ENCODE measurements at places on chromosomes 16 and 17.

- no peak for DNase-seq
Measured at GRCh38 chr16:87671221-87671620, 68.9 kb downstream of the JPH3 start.

GRCh38 chr16:27789150-27789549, 239.2 kb downstream of the KATNIP start:
- no peak for DNase-seq

DNA sequence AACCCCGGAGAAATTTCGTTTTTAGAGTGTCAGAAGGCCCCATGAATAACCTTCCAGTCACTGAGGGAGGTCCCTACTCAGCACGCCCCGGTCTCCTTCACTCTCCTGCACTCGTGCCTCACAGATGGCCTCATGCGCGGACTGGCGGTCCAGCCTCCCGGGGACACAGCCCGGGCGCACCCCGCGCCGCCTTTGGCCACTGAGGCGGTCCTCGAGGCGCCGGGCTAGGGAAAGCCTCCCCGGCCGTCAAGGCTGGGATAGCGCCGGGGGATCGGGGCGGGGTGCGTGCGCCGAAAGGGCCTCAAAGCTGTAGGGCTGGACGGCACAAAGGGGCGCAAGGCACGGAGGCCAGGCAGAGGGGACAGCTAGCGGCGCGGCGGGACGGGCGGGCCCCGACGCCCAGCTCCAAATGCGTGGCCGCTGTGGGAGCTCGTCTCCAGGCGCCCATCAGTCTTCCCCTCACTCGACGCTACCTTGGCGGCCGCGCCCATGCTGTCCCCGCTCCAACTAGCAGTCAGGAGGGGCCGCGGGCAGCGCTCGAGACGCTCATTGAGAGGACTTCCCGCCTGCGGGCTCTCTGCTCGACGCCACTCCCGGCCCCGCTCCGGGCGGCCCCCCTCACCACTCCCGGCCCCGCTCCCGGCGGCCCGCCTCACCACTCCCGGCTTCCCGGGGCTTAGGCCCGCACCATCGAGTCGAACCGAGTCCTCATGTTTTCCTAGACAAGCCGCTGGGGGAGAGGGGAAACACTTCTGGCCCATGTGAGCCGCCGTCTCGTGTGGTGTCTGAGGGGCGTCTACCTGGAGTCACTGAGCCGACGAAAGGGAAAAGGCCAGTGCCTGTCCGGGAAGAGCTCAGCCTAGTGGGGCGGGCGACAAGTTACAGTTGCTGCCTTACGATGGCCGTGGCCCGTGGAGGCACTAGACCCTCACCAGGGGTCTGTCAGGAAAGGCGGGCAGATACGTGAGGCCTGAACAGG, at the start of gene USP6:
USP6 (plus strand) TSS at position 360 of the 979 bp plus-strand sequence. CDS start 14,336 bp downstream, outside the sequence.
- no peak for DNase-seq

DNA sequence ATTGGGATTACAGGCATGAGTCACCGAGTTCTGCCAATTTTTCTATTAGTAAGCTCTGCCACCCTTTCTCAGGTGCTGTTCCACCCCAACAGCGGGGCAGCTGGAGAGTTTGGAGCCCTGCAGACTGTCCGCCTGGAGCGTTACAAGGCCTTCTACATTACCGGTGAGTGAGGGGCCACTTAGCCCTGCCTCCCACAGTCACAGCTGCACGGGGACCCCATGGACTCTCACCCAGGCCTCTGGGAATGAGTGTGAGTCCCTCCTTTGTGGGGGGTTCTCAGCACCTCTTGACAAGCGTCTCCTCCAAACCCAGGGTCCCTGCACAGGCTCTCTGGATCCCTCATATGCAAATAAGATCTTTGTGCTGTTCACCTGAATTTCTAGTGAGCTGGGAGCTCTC, 56.0 kb downstream of the WIPI1 start:
- DNase-seq, result no peak

DNA sequence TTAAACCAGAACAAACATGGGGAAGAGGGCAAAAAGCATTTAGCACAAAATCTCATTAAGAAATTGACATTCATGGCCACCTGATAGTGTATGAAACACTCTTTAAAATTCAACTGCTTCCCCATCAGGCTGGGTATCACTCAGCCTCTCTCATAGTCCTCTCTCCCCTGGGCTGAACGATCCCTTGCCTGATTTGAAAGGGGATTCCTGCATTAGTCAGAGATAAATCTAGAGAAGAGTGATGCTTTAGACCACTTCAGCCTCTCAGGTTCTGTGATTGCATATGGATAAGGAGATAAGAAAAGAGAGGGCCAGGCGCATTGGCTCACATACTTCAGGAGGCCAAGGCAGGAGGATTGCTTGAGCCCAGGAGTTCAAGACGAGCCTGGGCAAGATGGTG, 280.0 kb downstream of the SOX9 start:
- peak; percentile 43 for DNase-seq

GRCh38 chr16:9275377-9275776, 183.9 kb downstream of the HAPSTR1 start:
- DNase-seq, result no peak

GRCh38 chr17:63997341-63998048, 656 bp upstream of the PRR29 start:
- DNase-seq, result no peak

- no peak for DNase-seq
Measured at GRCh38 chr17:35449371-35449931, 885 bp upstream of the SLFN13 start.

DNA sequence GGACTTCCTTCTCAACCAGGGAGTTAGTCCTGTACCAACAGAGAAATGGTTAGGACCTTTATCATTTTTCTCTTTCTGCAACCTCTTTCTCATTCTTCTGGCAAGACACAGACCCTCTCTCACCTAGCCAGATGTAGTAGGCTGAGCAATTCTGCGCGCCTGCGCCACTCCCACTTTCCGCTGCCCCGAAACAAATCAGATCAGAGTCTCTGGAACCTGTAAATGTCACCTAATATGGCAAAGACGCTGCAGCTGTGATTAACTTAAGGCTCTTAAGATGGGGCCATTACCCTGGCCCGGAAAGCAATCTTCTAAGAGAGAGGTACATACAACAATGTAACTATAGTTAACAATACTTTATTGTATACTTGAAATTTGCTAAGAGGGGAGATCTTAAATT, 94.3 kb upstream of the ASIC2 start:
- DNase-seq, result no peak

DNA sequence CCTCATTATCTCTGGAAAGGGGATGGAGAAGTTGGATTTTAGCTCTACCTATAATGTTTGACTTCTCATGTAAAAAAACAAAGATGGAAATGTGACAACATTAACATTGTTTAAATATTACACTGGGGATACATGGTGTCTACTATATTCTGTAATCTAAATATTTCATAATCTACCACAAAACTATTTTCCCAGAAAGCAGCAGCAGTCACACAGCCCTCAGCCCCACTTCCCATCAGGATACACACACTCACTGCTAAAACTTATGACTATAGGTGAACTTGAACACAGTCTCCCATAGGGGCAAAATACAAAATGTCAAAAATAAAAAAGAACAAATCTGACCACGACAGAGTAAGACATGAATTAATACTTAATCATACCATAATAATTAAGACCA, 95.7 kb downstream of the KANSL1 start:
- peak; percentile 38 for DNase-seq

- DNase-seq, result peak; percentile 91
Measured at GRCh38 chr17:9389111-9389527, 186.5 kb downstream of the STX8 start.

DNA sequence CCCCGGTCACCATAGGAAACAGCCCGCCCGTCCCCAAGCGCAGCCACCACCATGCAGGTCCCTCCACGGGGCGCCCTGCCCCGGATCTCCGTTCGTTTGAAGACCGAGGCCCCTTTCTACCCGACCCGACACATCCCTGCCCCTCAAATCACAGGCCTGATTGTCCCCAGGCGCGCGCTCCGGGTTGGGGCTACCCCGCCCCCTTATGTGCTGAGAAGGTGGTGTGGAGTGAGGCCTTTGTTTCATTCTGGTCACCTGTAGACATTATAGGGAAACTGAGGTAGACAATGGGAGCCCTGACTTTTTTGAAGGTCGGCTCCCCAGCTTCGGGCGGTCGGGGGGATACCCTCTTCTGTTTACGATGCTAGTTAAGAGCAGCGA, 763 bp upstream of the ACTG1 start:
- peak; percentile 48 for DNase-seq

DNA sequence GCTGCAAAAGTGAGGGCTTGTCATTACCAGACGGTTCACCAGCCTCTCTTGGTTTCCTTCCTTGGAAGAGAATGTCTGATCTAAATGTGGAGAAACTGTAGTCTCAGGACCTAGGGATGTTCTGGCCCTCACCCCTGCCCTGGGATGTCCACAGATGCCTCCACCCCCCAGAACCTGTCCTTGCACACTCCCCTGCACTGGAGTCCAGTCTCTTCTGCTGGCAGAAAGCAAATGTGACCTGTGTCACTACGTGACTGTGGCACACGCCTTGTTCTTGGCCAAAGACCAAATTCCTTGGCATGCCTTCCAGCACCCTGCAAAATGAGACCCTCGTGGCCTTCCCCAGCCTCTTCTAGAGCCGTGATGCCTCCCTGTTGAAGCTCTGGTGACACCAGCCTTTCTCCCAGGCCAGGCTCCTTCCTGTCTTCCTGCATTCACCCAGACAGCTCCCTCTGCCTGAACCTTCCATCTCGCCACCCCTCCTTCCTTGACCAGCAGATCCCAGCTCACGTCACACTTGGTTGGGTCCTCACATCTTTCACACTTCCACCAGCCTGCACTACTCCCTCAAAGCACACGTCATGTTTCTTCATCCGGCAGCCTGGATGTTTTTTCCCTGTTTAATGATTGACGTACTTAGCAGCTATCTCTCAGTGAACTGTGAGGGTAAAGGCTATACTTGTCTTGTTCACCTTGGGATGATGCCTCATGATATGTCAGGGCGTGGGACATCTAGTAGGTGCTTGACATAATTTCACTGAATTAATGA, 4.3 kb downstream of the ZNF768 start:
- DNase-seq, result no peak

GRCh38 chr16:180101-180675, at the start of gene HBQ1:
HBQ1 (plus strand) TSS chr16:180459; CDS start chr16:180487, 28 bp downstream.
- DNase-seq, result no peak

GRCh38 chr17:46037722-46038255, 38.7 kb downstream of the STH start:
- no peak for DNase-seq

- DNase-seq, result peak; percentile 90
Measured at GRCh38 chr16:86396901-86397311, 113.4 kb upstream of the FOXF1 start.

- no peak for DNase-seq
Measured at GRCh38 chr17:17381446-17382064, 78.4 kb downstream of the NT5M start.

- no peak for DNase-seq
Measured at GRCh38 chr17:79983456-79983855, 52.2 kb downstream of the TBC1D16 start.

DNA sequence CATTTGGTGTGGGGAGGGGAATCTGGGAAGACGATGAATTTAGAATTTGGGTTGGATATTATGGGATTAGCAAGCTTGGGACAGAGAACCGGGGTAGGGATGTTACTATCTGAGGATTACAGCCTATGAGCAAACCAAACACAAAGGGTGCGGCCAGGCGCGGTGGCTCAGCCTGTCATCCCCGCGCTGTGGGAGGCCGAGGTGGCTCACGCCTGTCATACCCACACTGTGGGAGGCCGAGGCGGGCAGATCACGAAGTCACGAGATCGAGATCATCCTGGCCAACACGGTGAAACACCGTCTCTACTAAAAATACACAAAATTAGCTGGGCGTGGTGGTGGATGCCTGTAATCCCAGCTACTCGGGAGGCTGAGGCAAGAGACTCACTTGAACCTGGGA, 60.9 kb downstream of the VPS53 start:
- DNase-seq, result no peak

- DNase-seq, result peak; percentile 88
Measured at GRCh38 chr16:67847064-67847861, at the start of gene CENPT. CENPT (minus strand) TSS chr16:67847693; CDS start chr16:67833859, 13,834 bp downstream.

DNA sequence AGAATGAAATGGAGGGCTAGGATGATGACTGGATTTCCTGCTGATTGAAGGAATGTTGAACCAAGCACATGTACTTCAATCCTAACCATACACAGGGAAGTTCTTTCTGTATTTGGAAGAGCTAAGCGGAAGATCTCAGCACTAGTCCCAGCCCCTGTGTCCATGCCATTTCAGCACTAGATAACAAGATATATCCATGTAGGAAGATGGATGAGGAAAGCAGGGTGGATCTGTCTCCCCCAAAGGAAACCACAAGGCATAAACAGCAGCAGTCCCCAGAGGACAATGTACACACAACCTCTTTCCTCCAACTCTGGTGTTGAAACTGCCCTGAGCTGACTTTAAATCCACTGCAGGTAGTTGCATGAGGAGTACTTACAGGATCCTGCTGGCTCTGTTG, 75.1 kb downstream of the GRIN2A start:
- DNase-seq, result no peak

GRCh38 chr16:54030451-54030850, 256.1 kb downstream of the IRX3 start:
- no peak for DNase-seq

DNA sequence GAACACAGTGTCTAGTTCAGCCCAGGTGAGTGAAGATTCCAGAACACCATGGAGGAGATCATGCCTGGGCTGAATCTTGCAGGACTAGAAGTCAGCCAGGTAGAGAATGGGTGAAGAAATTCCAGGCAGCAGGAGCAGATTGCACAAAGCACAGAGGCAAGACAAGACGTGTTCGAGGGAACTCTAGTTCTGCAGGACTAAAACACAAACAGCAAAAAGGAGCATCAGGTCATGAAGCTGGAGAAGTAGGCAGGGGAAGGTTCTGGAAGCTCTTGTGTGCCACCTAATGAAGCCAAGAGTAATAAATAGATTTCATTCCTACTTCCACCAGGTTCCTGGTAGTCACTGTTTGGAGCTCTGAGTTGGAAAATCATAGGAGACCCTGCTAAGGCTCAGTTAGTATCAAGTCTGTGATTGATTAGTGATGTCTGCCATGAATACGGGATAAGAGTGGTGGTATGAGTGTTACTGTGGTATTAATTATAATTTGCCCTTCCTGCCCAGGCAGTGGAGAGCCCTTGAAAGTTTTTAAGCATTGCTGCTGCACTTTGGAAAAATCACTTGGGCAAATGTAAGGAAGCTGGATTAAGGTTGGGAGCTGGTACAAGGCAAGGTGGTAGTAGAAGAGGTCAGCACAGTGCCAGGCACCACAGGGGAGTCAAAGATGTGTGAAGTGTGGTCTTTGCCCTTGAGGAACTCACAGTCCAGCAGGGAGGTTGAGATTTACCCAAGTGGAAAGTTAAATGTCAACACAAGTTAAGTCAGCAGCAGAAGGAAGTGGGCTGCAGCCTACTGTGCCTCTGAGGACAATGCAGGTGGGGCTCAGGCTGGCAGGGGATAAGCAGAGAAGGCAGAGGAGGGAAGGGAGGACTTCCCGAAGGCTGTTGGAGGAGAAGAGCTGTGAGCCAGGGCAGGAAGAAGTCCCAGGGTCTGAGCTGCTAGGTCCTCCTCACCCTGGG, 13.5 kb upstream of the FOXN1 start:
- no peak for DNase-seq

- peak; percentile 61 for DNase-seq
Measured at GRCh38 chr17:44314869-44315661, 6.7 kb downstream of the RUNDC3A start.

- no peak for DNase-seq
Measured at GRCh38 chr17:68700421-68700820, 99.3 kb upstream of the FAM20A start.

GRCh38 chr17:488993-489757, 136.6 kb upstream of the RPH3AL start:
- peak; percentile 32 for DNase-seq
